GM12878 (cell line): ENCODE measurements at places on chromosomes 7 and 10.
A peak's percentile ranks its signal among the peaks of the same experiment; 100 is the strongest.

DNA sequence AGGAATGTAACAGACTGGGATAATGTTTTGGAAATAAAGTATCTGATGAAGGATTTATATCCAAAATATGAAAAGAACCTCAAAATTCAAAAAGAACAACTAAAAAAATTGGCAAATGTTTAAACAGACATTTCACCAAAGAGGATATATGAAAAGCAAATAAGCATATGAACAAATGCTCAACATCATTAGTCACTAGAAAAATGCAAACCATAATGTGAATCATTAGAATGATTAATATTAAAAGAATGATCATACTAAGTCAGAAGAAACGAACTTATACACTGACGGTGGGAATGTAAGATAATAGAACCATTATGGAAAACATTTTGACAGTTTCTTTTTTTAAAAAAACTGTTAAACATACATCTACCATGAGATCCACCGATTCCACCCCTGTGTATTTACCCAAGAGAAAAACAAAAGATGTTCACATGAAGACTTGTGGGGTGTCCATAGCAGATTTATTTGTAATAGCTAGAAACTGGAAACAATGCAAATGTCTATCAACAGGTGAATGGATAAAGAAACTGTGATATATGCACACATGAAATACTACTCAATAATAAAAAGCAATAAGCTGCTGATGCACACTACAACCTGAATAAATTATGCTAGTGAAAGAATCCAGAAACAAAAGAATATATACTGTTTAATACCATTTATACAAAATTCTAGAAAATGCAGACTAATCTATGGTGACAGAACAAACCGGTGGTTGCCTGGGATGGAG is 35.7 kb downstream of the PRKG1 start:
- DNase-seq: no peak

GRCh38 chr7:50348469-50349162 is 44.1 kb downstream of the IKZF1 start:
- DNase-seq: no peak

- DNase-seq: no peak
These were observed 102.0 kb upstream of the ARMC3 start for GRCh38 chr10:22825841-22826240.

DNA sequence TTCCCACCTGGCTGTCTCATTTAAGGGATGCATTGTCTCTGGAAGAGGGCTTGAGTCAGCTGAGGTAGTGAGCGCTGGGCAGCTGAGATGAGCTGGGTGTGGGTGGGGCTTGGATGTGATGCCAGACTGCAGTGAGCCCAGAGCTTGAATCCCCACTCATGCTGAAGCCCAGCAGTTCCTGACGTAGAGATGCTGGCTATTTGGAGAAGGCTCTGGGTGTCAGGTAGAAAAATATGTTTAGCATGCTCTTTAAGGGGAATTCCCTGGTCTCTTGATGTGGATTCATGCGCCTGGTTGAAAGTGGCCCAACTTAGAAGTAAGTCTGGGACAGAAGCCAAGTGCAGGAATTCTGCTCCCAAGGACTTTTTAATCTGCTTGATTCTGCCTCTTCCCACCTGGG is 241.5 kb upstream of the IGFBP3 start:
- no peak for DNase-seq

DNA sequence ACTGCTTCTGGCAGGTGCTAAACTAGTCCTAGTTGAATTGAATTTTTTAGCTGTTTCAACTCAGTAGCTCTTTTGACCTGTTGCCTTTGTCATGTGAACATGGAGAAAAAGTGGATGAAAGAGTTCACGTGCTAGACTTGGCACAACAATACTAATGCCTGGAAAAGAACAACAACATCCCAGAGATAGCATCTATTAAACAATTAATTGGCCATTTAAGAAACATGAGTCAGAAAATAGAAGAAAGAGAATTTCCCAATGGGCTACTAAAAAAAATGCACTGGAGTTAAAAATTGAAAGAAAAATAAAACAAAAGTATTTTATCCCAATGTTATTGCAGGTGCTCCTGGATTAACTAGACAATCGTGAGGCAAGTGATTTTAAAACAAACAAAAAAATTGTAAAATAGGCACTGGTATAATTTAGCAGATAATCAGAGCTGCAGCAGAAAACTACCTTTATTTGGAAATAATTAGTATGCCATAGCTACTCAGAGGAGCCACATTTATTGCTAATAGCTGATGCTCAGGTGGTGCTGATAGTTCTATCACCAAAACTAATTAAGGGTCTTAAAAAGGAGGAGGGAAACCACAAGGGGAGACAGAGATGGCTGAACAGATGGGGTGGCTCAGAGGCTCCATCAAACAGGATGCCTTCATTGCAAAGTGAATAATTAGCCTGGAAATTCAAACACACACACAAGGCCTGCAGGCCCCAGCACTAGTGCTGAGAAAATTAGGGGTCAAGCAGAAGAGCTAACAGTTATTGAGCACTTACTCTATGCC is 17.6 kb downstream of the CCDC71L start:
- DNase-seq: no peak

DNA sequence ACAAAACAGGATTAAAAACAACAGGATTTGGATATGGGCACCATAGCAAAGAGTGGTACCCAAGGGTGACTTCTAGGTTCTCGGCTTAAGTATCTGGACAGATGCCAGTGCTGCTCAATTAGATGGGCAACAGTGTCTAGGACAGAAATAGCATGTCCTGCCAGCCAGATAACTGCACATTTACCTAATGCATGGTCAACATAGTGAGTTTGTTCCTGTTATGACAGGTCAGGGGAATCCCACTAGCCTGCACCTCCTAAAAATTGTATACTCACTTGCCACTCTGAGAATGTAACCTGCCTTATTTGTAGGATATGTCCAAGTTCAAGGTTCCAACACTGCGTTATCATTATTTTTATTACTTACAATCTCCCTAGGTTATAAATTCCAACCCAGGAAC is 471.7 kb downstream of the GRM8 start:
- peak; percentile 39 for DNase-seq
